Breast epithelium (tissue), 4 donors: ENCODE measurements at places on chromosomes 1 and 21. TPM values are rescaled to one million over a fixed set of nuclear protein-coding genes. Genes with fewer than 3 reads are reported as not detected.
A peak's percentile ranks its signal among the peaks of the same experiment; 100 is the strongest.

CFHR1 gene
- total RNA-seq: not detected

IPP gene
- 10.5 TPM for total RNA-seq

GRCh38 chr1:217402301-217402700 lies 228.6 kb downstream of the GPATCH2 start:
- DNase-seq: no peak

- DNase-seq: no peak
Observed at GRCh38 chr1:52238887-52239707, 97.2 kb downstream of the ZFYVE9 start.

DNA sequence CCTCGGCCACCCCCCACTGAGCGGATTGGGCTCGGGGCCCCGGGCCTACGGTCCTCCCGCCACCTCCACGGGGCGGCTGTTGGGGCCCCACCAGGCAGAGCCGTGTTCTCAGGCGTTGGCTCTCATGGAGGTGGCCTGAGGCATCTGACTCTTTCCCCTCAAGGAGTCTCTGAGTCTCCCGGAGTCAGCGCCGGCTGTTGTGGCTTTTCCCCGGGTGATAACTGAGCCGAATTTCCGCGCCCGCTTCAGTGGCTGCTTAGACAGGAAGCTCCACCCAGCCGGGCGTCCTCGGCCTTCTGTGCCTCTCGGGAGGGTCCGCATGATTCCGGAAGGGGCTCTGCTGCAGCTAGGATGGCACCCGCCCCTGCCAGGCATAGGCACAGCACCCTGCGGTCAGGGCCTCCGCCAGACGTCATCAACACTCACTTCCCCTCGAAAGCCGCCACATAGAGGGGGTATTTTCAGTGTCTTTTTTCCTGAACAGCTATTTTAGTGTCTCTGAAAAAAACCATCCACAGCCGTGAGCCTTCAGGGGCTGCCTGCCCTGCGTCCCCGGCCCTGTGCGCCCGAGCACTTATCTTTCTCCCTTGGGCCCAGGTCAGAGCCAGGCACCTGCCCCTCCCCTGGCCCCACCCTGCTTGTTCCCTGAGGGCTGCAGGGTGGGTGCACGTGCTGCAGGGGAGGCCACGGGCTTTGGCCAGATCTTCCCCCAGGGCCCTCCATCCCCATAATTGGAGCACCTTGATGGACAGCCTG lies 72.9 kb downstream of the SKI start:
- peak; percentile 74 for DNase-seq

DNA sequence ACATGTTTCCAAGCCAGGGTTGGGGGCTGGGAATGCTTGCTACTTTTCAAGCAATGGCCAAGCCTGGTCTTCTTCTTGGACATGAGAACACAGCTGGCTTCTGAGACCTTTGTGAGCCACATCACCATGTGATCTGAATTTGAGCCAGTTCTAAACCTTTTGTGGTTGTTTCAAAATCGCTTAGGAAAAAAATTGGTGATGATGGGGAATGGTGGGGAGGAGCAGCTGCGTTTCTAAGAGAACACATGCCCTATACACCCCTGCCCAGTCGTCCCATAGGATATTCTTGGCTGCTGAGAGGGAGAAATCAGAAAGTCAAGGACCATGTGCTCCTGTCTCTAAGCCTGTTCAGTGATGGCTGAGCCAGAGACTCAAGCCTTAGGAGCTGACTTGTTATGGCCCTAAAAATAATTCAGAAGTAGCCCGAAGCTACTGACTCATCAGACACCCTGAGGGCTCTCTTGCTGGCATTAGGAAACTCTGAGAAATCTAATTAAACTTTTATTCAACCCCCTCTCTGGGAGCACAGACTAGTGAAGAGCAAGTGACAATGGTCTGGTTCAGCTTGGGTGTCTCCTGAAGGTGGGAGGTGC lies 30.5 kb downstream of the CCDC185 start:
- DNase-seq: no peak
